Activated CD4-positive, alpha-beta T cell treated with anti-CD3 and anti-CD28 coated beads for 1 hour (primary cell): ENCODE measurements at places on chromosomes 12 and 14.

GRCh38 chr12:131313635-131314034, 359.9 kb downstream of the ADGRD1 start:
- no peak for DNase-seq

- no peak for DNase-seq
Measured at GRCh38 chr12:126742241-126742641, 1524.7 kb upstream of the TMEM132C start.

DNA sequence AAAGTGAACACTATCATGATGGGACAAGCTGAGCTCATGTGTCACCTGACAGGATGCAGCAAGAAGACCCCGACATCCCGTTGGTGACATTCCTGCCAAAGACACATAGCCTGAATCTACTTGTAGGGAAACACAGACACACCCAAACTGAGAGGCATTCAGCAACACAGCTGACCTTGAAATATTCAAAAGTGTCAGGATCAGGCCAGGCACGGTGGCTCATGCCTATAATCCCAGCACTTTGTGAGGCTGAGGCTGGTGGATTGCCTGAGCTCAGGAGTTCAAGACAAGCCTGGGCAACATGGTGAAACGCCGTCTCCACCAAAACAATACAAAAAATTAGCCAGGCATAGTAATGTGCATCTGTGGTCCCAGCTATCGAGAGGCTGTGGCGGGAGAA, 232.0 kb upstream of the PLXNC1 start:
- DNase-seq = no peak

GRCh38 chr12:111462210-111462769, 56.6 kb downstream of the SH2B3 start:
- no peak for DNase-seq

GRCh38 chr14:49768301-49769121, 558 bp downstream of the KLHDC2 start:
- DNase-seq = peak; percentile 28

- no peak for DNase-seq
Measured at GRCh38 chr14:72916174-72916573, 10.1 kb upstream of the DCAF4 start.
